ENCODE measurements at places on chromosomes 2 and 18. TPM values are rescaled to one million over a fixed set of nuclear protein-coding genes. Genes with fewer than 3 reads are reported as not detected.

AFF3 gene
- 1.0 TPM for polyA plus RNA-seq

CPO gene
- polyA plus RNA-seq, result 0.06 TPM

SRD5A2 gene
- polyA plus RNA-seq, result not detected

LGALSL gene
- polyA plus RNA-seq, result 21.4 TPM

ALS2 gene
- polyA plus RNA-seq, result 3.9 TPM

RASGRP3 gene
- 0.71 TPM for polyA plus RNA-seq

ABCB11 gene
- polyA plus RNA-seq, result 0.01 TPM

NEU2 gene
- not detected for polyA plus RNA-seq

SALL3 gene
- polyA plus RNA-seq, result not detected

TWIST2 gene
- polyA plus RNA-seq, result 5.2 TPM

KHK gene
- polyA plus RNA-seq, result 2.2 TPM

COL4A3 gene
- polyA plus RNA-seq, result 0.44 TPM

DSEL gene
- 0.18 TPM for polyA plus RNA-seq
